ENCODE measurements at places on chromosomes 1 and 21.

- no peak for DNase-seq
These were observed 213.2 kb upstream of the JUN start for GRCh38 chr1:58997060-58997411.

DNA sequence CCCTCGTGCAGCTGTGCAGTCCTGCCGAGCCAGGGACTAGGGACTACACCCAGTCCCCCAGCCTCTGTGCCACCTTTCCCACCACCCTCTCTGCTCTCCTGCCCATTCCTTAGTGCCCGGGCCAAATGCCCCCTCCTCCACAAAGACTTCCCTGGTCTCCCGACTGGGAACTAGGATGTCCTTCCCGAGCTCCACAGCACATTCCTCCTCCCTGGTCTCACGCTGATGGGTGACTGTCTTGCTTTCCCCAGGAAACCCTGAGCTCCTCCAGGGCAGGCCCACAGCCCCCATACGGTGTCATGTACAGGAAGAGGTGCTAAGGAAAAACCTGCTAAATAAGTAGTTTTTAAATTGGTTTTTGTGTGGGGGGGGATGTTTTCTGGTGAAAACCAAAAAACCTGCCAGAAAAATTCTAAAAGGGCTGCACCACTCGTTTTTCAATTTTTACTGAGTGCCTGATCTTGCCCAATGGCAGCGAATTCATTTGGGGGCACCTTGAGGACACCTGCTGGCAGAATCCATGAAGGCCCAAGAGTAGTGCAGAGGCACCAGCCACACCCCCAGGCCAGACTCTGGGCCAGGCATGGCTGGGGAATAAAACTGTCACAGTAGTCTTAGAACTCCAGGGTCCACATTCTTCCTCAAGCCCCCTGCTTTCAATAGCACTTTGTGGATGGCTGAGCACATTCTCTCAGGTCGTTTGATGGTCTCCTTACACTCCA lies 50.4 kb downstream of the GLIS1 start:
- DNase-seq, result no peak

DNA sequence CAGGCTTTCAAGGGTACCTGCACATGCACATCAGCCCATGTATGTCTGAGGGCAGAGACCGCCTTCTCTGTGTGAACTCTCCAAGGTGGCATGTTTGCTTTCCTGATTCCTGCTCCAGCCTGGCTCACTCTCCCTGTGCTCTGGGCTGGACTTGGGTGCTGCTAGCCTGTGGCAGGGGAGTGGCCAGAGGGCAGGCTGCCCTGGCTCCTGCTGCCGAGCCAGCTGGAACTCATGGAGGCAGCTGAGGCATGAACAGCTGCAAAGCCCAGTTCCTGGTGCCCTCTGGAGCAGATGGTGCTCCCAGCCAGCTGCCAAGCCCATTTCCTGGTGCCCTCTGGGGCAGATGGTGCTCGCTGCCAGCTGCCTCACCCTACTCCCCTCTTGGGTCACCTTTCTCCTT lies 7.6 kb downstream of the UBL4B start:
- no peak for DNase-seq

DNA sequence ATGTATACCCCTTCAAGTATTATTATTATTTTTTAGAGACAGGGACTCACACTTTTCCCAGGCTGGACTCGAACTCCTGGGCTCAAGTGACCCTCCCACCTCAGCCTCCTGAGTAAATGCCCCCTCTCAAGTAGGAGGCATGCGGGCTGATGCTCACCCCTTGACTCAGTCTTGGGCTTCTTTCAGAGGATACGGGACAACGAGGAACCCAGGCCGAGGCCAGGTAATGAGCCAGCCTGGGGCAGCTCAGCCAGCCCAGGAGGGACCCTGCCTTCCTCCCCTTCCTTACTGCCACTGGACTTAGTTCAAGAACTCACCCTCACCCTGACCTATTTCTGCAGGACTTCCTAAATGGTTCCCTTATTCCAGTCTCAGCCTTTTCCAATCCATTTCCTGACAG lies 198.0 kb upstream of the MAP1LC3C start:
- DNase-seq, result no peak

GRCh38 chr1:199046618-199047017 lies 407.8 kb downstream of the PTPRC start:
- DNase-seq, result no peak

GRCh38 chr21:21530680-21531079 lies 532.5 kb downstream of the NCAM2 start:
- no peak for DNase-seq

GRCh38 chr1:174550296-174550695 lies 102.5 kb downstream of the GPR52 start:
- no peak for DNase-seq

DNA sequence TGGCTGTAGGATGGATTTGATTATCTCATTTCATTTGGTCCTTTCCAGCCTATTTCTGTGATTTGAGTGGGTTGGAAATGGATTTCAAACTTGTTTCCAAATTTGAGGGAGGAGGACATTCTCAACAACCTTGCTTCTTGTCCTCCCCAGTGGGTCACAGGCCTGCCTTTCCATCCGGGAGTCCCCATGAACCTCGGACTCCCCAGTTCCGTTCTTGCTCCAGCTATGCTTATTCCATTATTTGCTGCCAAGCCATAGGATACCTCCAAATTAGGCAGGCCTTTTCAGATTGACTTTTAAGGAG lies 97.8 kb downstream of the DUSP10 start:
- no peak for DNase-seq

GRCh38 chr1:248804771-248805681 lies 20.7 kb downstream of the SH3BP5L start:
- no peak for DNase-seq

DNA sequence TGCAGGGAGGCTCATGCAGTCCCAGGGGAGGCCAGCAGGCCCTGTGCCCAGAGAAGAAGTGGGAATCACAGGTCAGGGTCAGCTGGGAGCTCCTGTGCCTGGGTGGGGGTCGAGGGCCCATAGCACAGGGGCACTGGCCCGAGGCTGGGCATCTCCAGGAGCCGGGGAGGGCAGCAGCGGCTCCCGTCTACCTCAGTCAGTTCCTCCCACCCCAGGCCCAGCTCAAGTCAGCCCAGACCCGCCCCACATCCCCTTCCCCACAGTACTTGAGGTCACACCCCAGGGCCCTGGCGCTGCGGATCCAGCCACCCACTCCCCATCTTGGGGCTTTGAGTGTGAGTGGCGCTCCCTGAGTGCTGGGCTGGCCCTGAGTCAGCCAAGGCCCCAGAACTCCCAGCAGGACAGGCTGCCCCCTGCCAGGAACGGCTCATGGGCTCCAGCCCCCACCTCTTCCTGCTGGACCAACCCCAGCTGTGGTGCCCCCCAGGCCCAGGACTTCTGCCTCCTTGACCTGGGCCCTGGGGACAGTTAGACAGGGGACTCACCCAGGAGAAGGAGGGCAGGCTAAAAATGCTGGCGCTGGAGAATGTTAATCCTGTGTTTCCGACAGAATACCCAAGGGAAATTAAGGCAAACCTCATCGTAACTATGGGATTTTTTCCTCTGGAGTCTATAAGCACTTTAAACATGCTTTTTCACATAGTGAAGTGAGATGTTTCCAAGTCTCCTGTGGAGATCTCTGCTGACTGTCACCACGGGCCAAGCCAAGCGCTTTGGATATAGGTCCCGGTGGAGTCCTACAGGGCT lies 68.8 kb upstream of the COL6A1 start:
- no peak for DNase-seq

GRCh38 chr1:34087986-34088385 lies 77.0 kb downstream of the CSMD2 start:
- DNase-seq, result no peak

DNA sequence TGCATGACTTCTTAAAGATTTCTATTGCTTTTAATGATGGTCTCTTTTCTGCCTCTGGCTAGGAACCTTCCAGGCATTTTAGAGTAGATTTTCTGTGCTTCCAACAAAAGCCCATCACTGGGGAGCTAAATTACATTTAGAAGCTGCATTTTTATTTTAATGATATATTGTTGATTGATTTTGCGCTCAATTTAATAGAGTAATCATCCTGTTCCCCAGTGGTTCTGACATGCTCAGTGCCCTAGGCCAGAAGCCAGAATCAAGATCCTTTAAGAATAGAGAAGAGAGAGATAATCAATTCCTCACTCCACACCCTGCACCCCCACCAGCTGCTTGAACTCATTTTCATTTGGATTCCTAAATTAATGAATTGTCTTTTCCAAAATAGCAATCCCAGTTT lies 97.8 kb downstream of the PCP4 start:
- no peak for DNase-seq

DNA sequence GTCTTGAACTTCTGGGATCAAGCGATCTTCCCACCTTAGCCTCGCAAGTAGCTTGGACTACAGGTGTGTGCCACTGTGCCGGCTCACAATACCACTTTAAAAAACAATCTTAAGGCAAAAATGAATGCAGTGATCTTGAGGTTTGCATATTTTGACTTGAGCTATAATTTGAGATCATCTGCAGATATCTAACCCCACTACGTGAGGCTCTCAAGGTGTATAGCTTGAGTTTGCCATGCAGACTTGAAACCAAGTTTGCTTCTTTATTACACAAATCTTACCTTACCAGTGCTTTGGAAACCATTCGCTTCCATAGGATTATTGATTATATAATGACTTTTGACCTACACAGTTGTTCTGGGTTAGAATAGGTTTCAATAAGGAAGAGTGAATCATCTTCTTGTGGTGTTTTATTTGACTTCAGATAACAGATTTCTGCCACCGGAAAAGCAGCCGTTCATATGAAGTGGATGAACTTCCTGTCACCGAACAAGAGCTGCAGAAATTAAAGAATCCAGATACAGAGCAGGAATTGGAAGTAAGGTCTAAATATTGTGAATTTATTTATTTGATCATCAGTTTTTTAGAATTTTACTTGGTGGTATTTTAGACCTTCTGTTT lies 155.1 kb downstream of the VPS13D start:
- no peak for DNase-seq

DNA sequence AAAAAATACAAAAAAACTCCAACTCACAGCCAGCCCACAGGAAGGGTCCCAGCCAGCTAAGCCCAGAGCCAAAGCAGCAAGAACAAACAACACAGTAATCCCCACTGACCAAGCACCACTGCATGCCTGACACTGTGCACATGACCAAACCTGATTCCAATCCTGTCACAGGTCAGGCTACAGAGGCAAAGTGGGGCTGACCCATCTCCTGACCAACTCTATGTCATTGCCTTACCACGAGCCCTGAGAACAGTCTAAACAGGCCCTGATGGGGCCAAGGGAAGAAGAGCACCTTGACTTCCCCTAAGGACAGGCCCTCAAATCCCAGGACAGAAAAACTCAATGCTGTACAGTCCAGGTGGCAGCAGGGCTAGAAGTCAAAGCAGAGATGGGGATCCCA lies 2.4 kb downstream of the LSS start:
- DNase-seq, result no peak
